Activated CD4-positive, alpha-beta T cell treated with anti-CD3 and anti-CD28 coated beads for 4 hours (primary cell): ENCODE measurements at places on chromosomes 3 and 15.

DNA sequence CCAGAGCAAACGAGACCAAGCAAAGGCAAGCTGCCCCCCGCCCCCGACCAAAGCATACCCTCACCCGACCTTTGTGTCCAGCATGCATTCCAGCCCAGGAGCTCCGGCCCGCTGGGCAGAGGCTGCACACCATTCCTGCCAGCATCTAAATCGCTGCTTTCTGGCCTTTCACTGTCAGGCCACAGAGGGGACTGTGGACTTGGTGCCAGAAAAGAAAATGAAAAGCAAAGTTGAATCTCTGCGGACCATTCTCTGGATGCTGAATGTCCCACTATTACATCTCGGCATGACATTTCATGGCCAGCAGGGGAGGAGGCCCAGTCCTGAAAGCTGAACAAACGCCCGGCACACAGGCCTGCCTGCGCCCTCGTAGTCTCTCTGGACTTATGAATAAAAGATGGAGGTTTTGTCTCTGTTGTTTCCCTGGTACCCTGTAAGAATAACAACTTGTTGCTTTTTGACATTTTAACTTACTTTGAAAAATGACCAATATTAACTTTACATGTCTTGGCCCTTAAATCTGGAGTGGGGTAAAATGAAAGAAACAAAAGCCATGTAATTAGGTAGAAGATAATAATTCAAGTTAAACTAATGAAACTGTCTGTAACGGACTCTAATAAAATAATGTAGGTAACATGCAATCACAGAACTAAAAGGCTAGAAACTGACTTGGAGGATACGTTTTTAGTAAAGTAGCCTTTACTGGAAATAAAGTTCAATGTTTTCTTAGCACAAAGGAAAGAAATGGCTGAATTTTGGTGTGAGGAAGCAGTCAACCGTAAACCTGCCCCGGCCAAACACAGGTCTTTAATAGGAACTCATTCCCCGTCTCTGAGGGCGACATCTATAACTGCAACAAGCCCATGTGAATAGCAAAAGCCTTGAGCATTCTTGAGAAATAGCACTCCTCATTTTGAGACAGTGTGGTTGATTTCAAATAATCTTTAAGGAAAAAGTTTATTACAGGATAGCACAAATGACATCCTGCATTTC, 12.7 kb downstream of the IL17RD start:
- DNase-seq: no peak

GRCh38 chr15:80597076-80597475, 98.0 kb upstream of the ABHD17C start:
- DNase-seq: no peak

GRCh38 chr3:45777111-45777745, 19.1 kb downstream of the SLC6A20 start:
- no peak for DNase-seq

- no peak for DNase-seq
These were observed 22.2 kb upstream of the TXNRD3 start for GRCh38 chr3:126676919-126677705.

DNA sequence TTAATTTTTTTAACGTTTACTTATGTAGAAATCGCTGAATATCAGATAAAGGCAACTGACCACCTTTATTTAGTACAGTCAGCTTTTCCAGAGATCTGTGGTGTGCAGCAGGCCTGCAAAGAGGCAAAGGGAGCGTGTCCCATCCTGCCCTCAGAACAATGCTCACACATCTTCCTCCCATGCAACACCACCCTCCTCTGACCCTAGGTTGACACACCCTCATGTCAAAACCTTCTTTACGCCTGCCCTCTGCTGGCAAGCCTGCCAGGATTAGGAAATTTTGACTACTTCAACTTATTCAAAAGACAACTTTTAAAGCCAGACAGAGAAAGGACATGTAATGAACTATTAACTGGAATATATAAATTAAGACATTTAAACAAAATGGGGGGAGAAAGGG, 513.7 kb downstream of the FOXP1 start:
- DNase-seq: peak; percentile 78

GRCh38 chr3:25429361-25430286, 1.6 kb downstream of the RARB start:
- DNase-seq: no peak
